ENCODE measurements at places on chromosomes 3 and 15. TPM values are rescaled to one million over a fixed set of nuclear protein-coding genes. Genes with fewer than 3 reads are reported as not detected.

- no peak for DNase-seq
Observed at GRCh38 chr15:31459400-31459748, 132.7 kb downstream of the KLF13 start.

DNA sequence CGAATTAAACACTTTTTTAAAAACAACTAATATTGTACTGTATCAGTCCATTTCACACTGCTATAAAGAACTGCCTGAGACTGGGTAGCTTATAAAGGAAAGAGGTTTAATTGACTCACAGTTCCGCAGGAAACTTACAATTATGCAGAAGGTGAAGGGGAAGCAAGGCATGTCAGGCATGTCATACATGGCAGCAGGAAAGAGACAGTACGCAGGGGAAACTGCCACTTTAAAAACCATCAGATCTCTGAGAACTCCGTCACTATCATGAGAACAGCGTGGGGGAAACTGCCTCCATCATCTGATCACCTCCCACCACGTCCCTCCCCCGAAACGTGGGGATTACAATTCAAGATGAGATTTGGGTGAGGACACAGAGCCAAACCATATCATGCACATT, 162.8 kb upstream of the TPM1 start:
- DNase-seq, result no peak

DNA sequence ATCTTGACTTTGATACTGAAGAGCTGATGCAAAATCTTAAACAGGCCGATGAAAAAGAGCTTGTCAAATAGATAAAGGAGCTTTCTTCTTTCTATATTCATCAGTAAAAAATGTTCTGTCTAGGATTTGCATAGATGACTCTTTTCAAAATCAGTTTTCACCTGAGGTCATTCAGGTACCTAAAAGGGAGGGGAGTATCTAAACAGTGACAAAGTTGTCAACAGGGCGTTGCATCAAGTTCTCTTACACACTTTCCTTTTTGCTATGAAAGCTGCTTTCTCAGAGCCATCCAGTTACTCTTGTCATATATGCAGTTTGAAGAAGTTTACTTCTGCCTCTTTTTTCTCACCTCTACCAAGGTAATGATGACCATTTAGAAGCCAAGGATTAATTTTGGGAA, 60.0 kb downstream of the AKAP13 start:
- no peak for DNase-seq

GRCh38 chr3:16723978-16724377, 118.8 kb upstream of the DAZL start:
- DNase-seq, result no peak

DNA sequence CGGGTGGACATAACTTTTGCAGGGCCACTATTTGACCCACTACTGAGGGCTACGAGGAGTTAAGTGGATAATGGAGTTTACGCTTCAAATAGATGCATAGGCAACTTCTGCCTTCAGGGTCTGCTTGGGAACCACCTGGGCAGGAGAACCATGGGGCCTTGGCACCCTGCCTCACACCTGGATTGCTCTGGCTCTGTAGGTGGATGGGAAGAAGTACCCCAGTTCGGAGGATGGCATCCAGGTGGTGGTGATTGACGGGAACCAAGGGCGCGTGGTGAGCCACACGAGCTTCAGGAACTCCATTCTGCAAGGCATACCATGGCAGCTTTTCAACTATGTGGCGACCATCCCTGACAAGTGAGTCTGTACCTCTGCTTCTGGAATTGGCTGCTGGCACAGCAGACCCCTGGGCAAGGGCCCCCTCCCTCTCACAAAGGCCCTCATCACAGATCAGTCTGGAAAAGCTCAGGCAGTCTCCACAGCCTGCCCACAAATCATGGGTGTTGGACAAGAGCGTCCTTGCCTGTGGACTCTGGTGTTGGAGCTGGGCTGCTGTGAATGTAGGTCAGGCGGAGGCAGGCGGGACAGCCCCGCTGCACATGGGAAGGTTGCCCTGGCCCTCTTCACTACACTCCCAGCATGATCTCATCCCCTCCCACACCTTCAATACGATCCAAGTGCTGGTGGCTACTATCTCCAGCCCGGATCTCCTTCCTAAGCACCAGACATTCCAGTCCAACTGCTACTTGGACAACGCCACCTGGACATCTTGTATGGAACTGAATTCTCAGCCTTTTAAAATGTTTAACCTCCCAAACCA, 46.7 kb downstream of the MESD start:
- no peak for DNase-seq

- no peak for DNase-seq
Observed at GRCh38 chr3:109702252-109702651, 364.9 kb upstream of the DPPA4 start.

DNA sequence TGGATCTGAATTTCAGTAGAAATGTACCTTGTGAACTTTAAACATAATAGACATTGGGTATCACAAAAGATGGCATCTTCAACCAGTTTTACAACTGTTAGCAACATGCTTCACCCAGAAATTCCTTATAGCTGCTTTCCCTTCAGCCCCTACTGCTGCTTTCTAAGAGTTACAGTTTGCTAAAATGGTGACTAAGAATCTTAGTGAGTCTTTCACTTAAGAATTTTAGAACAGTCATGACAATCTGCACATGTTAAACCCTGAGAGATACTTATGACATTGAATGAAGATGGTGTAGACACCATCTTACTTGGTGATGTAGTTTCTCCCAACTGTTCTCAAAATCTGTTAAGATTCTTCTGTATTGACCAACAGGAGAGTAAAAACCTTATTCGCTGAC, 129.7 kb upstream of the UBE2E1 start:
- DNase-seq, result no peak

DNA sequence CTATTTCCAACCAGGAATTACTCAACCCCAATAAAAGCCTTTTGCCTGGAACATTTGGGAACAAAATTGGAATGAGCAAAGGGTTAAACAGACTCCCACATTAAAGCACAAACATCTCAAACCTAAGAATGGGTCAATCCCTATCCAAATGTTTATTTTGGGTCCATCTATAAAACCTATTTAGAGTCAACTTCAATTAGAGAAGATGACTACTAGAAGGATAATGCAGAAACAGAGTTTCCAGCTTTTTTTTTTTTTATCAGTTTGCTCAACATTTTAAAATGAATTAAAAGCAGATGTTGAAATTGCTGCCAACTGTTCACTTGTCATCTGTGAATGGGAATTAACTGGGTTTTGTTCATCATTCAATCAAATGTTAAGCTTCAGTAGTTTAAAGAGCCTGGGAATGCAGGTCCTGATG, 4.1 kb upstream of the TBC1D23 start:
- no peak for DNase-seq

- DNase-seq, result no peak
Observed at GRCh38 chr15:27235681-27236080, 264.7 kb downstream of the GABRG3 start.

GRCh38 chr3:140344082-140344454, 333.8 kb upstream of the TRIM42 start:
- DNase-seq, result no peak

DNA sequence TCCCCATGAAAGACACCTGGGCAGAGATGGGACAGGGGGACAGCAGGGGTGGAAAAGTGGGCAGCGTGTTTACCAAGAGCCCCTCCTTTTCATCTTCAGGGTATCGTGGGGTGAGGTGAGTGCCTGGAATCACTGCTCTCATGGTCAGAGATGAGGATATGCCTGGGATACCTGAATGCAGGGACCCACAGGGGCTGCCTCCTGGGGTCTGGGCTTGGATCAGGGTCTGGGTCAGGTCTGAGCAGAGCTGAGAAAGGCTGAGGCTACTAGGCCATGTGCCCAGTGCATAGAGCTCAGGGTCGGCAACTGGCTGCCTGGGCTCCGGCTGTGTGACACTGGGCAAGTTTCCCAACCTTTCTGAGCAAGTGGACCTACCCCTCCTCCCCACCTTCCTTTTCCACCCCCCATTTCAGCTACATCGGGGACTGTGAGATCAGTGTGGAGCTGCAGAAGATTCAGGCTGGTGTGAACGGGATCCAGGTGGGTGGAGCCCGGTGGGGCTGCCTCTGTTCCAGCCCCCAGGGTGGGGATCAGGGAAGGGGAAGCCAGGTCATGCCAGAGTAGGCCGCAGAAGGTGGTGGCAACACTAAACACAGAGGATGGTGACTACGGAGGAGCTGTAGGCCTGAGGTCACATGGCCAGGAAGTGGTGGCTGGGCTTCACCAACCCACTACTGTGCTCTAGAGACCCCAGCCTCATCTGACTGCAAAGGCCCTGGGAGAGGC, 24.5 kb downstream of the ESYT3 start:
- DNase-seq, result no peak

- no peak for DNase-seq
Observed at GRCh38 chr15:64211696-64212095, 48.9 kb upstream of the PPIB start.

DNA sequence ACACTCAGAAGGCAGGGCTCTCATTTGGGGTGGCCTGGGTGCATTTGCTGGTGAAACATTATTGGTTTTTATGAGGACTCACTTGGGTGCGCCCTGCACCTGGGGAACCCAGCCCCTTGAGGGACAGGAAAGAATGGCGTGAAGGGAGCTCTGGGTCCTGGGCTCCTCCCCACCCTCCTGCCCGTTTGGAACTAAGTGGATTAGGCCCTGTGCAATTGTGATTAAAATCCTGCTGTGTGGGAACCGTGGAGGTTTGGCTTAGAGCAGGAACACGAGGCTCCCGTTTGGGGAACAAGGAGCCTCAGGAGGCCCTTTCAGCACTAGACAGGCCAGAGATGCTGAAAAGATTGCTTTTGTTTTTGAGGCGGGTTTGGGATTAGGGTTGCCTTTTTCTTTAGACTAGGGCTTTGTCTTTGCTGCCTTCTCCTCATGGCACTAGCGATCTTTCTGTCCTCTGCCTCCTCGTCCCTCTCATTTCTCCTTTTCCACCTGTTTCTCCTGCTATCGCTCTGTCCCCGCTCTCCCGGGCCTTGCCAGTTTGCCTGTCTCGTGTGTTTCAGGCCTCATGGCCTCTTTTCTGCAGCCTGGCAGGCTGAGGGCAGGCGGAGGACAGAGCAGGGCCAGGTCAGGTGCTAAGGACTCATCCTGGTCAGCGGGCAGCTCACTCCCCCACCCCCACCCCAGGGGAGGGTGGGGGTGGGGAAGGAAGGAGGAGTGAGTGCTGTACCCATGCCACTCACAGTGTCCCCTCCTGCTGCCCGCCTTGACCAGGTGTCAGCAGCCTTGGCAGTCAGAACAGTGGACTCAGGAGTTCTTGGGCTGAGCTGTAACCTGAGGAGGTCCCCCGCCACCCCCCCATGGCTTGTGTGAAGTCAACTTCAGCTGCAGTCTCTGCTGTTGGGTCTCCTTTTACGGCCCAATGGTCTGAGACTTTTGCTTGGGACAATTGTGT, 8.6 kb downstream of the MAPKAPK3 start:
- DNase-seq, result no peak

DNA sequence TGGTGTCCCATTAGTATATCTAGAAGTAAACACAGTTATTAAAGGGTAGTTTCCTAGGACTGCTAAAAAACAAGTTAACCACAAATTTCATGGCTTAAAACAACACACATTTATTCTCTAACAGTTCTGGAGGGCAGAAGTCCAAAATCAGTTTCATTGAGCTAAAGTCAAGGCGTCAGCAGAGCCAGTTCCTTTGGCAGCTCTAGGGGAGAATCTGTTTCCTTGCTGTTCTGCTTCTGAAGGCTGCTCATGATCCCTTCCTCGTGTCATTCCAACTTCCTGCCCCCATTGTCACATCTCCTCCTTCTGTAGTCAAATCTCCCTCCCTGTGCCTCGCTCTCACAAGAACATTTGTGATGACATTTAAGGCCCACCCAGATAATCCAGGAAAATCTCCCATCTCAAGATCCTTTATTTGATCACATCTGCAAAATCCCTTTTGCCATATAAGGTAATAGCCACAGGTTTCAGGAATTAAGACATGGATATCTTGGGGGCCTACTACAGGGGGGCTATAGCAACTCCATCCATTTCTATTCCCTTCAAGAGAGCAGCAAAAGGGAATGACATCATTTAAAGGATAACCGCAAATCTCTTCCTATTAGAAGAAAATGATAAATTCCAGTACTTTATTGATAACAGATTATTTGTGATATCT, 50.1 kb downstream of the GPR176 start:
- DNase-seq, result no peak

The CTXN2 gene
- total RNA-seq, result 0.18 TPM

The SEMA6D gene
- 11.8 TPM for total RNA-seq

The FAM227B gene
- 7.1 TPM for total RNA-seq

The APOD gene
- 1.1 TPM for total RNA-seq

The MYRIP gene
- total RNA-seq, result 0.48 TPM

The MAGI1 gene
- total RNA-seq, result 47.7 TPM

The ZSCAN2 gene
- 21.1 TPM for total RNA-seq

The CCR2 gene
- total RNA-seq, result not detected
